ENCODE measurements at places on chromosomes 7 and 10.

DNA sequence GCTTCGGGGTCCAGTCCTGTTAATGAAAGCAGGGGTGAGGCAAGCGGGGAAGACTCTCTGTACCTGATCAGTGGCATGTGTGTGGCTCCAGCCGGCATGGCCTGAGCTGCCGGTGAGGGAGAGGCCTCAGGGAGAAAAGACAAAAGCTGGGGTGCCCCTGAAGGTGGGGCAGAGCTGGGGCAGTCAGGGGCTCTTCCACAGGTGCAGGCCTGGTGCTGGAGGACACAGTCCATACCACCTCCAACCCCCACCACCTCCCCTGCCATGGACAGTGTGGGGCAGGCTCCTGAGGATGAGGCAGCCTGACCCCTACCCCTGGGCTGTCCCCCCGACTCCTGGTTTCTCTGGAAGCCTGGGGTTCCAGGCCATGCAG lies 129.5 kb downstream of the LHPP start:
- DNase-seq = no peak

GRCh38 chr7:96179341-96179740 lies 142.6 kb downstream of the SLC25A13 start:
- DNase-seq = no peak

DNA sequence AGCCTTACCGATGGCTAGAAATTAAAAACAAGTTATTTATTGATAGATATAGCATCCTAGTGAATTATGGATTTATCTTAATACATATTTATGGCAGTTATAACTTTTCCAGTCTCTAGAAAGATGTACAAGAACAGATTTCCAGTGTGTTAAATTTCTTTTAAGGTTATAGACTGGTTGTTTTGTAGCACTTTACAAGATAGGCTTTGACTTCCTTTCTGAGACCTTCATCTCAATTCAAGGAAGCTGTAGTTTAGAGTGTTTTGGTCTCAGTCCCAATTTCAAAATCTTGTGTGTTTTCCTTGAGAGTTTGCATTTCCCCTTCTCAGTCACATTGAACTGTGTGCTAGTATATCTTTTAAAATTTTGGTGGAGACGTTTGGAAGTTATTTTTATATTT lies 30.1 kb downstream of the PLEKHA1 start:
- DNase-seq = no peak

- no peak for DNase-seq
Observed at GRCh38 chr10:101221963-101222531, 7.2 kb downstream of the LBX1 start.

GRCh38 chr7:28512668-28513440 lies 100.5 kb downstream of the CREB5 start:
- DNase-seq = no peak

- no peak for DNase-seq
Observed at GRCh38 chr7:8362723-8363369, 70.6 kb upstream of the NXPH1 start.

GRCh38 chr10:119026301-119027110 lies 3.0 kb upstream of the NANOS1 start:
- DNase-seq = no peak
